ENCODE measurements at places on chromosomes 11 and 22.
A peak's percentile ranks its signal among the peaks of the same experiment; 100 is the strongest.

- DNase-seq: peak; percentile 98
These were observed 56.4 kb upstream of the CD44 start for GRCh38 chr11:35082321-35083180.

DNA sequence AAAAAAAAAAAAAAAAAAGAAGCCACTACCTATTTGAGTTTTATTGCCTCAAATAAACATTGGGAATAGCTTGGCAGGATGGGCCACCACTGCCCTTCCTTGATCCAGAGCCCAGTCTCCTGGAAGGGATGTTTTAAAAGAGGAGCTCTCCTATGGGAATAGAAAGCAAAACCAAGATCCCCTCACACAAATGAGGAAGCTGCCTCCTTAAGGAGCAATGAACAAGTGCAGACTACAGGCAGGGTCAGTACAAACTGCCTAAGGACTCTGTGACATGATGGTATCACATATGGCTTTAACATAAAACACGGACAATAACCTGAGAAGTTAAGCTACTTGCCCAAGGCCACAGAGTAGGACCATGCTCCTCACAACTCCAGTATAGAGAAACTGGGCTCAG lies 120.8 kb downstream of the NAT10 start:
- peak; percentile 46 for DNase-seq

GRCh38 chr11:110951950-110952503 lies 239.8 kb upstream of the ARHGAP20 start:
- no peak for DNase-seq

GRCh38 chr11:46445192-46445919 lies 53.8 kb upstream of the CHRM4 start:
- no peak for DNase-seq

- DNase-seq: peak; percentile 72
These were observed 4.7 kb upstream of the FAM111B start for GRCh38 chr11:59102259-59102765.
